Activated CD4-positive, alpha-beta T cell treated with anti-CD3 and anti-CD28 coated beads, Interleukin-2, Interleukin-6, amounts not matched to agents 100 ng/mL and 50 ng/mL, durations not matched to agents 16 hours and 8 hours (primary cell): ENCODE measurements at places on chromosomes 4 and X.

- peak; percentile 38 for DNase-seq
These were observed 783 bp downstream of the RBPJ start for GRCh38 chr4:26321373-26322221.

DNA sequence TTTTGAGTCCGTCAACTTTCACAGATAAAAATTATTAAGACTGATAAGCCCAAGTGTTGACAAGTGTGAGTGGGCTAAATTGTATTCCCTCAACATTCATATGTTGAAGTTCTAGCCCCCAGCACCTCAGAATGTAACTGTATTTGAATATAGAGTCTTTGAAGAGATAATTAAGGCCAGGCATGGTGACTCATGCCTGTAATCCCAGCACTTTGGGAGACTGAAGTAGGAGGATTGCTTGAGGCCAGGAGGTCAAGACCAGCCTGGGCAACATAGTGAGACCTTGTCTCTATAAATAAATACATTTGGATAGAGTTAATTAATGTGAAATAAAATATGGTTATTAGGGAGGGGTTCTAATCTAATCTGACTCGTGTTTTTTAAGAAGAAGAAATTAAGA lies 29.7 kb upstream of the SLC25A4 start:
- no peak for DNase-seq

DNA sequence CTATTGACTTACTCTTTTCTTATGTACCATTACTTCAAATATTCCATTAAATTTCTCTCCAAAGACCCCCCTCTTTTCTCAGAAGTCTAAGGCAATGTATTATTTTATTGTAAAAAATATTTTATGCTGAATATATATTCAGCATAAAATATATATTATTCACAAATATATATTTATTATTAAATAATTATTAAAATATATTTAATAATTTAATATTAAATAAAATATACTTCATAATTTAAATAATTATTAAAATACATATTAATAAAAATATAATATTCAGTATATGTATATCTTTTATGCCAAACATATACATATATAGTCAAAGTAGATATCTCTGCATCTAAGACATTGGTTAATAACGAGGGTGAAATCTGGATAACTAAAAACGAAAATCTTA lies 418.4 kb downstream of the GASK1B start:
- DNase-seq = no peak

GRCh38 chr4:121822796-121823504 lies 733 bp downstream of the CCNA2 start:
- DNase-seq = peak; percentile 72

- no peak for DNase-seq
These were observed 2.1 kb upstream of the PITX2 start for GRCh38 chr4:110624904-110625494.
